Cortex of kidney (tissue), 1 donor: ENCODE measurements at places on chromosomes 11 and 22.

DNA sequence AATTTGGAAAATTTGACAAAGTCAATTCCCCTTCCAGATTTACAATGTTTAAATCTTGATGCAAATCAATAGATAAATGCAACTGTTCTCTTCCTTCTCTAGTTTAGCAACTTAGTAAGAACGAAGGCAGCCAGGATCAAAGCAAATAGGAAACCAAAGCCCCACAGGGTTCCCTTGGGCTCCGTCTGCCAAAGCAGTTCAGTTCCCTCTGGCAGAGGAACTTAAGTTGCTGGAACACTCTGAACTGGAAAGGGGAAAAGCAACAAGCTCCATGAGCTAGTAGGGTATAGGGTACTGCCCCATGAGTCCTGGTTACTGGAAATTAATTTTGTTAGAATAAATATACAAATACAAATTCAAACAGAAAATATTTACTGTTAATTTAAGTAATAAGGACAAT lies 91.3 kb downstream of the RELT start:
- DNase-seq, result no peak

DNA sequence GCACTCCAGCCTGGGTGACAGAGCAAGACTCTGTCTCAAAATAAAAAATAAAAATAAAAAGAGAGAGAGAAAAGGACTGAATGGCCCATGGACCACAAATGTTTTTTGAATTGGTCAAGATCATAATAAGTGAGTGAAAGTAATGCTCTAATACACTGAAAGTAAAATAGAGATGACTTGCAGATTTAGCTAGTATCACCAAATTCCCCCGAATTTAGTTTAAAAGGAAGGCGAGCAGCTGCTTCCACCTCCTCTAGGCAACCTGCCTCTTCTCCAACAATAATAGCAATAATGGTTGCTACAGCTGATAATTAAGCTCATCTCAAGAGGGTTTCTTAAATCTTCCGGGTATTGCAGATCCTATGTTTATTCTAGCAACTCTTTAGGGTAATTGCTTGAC lies 36.8 kb downstream of the CELF1 start:
- DNase-seq, result no peak

- no peak for DNase-seq
Measured at GRCh38 chr22:41229730-41230400, 10.9 kb downstream of the CHADL start.

DNA sequence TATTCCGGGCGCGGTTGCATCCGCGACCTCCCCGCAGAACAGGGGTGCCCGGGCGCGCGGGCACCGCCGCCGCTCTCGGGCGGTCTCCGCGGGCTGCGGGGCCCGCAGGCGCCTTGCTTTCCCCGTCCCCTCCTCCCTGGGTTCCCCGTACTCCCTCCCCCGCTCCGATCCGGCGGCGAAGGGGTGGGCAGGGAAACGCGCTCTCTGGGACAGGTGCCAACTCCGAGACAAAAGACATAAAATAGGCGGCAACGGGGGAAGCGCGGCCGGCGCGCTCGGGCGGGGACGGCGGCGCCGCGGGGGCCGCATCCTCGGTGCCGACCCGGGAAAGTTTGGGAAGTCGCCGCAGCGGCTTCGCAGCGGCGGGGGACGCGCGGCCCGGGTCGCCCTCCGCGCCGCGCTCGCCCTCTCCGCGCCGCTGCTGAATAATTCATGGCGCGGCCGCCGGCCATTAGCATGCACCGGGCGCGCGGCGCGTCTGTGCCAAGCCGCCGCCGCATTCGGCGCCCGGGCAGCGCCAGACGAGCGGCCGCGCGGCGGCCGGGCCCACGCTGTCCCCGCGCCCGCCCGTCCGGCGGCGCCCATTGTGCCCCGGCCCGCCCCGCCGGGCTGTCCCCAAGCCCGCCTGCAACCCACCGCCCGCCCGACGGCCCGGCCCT lies 78.7 kb upstream of the PPARA start:
- DNase-seq, result no peak

DNA sequence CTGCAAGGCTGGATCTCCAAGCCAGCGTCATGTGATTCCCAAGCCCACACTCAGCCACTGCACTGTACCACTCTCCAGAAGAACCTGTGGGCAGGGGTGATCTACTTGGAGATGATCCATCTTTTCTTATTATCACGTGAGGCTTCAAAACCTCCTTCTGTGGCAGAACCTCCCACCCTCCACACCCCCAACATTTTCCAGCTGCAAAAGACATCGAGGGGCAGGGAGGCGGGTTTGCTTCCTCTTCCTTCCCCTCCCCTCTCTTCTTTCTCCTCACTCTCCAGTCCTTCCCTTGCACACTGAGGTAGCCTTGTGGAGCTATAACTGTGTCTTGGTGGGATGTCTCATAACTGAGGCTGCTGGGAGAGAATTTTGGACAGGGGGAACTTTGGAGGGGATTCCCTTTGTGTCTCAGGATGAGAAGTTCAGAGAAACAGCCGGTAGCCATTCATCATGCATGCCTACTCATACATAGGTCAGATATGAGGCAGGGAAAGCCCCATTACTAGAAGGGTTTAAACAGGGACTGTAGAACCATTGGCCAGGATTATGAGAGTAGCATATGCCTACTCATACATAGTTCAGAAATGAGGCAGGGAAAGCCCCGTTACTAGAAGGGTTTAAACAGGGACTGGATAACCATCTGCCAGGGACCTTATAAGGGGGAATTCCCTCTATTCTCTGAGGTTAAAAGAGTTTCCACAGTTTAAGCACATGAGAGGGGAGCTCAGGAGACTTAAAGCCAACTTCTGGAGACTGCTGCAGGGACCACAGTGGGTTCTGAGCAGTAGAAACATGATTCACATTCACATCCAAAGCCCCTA lies 420.7 kb upstream of the CADM1 start:
- no peak for DNase-seq

DNA sequence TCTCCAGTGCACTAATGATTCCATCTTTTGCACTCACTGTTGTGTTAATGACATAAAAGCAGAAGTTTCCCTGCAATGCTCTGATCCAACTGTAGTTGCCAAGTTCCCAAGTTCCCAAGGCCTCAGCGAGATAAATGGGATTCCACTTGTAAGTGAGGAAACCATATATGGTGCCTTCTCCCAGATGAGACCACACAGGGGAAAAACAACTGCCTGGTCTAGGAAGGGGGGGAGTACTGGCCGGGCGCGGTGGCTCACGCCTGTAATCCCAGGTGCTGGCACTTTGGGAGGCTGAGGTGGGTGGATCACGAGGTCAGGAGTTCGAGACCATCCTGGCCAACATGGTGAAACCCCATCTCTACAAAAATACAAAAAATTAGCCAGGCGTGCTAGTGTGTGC lies 23.3 kb upstream of the RELA start:
- DNase-seq, result no peak

DNA sequence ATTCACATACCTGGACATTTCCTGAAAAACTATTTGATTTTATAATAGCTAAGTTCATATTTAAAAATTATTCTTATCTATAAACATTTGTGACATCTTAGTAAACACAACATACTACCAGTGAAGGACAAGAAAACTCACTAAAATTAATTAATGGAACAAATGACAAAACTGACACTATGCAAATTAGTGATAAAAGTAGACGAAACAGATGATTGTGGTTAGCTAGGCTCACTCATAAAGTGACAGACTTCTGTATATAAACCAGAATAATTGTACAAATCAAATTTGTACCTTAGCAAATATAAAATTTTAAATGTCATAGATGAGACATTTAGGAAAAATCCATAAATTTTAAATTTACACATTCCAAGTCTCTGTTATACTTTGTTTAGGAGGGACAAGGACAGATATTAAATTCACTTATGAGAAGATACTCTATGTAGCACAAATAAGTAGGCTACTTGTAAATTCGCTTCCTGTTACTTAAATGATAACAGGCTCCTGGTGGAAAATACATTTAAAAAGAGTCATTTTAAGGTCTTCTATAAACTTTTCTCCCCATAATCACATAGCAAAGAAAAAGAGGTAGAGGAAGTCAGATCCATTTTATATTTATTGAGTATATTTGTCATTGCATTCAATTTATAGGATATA lies 81.2 kb downstream of the KIF18A start:
- DNase-seq, result no peak

DNA sequence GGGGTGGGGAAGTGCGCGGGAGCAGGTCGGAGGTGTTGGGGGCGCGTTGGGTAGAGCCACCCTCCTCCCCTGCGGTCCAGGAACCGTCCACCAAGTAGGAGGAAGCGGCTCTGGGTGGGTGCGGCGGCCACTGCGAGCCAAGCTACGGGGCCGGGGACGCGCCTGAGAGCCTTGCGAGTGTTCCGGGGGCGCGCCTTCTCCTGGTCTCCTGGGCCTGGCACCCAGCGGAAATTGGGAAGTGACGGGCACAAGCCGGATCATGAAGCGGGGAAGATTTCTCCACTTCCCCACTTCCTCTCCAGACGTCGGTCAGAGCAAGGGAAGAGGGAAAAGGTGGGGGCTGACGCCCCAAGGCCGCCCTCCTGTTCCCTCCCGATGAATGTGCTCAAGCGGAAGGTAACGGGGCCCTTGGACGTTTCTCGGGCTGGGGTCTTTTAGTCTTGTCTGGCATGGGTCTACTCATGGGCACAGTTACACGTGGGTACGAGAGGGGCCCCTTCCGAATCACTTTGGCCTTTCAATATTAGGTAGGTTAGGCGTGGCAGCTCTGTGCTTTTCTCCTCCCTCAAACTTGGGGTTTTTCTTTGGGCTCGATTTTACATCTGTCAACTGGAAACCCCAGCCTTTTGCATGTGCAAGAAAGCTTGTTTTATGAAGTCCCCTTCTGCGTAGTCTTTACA lies 865 bp downstream of the RBM14 start:
- DNase-seq, result no peak

GRCh38 chr11:112178936-112179335 lies 3.6 kb downstream of the BCO2 start:
- DNase-seq, result no peak

GRCh38 chr22:24985826-24986214 lies 33.3 kb downstream of the KIAA1671 start:
- DNase-seq, result no peak

DNA sequence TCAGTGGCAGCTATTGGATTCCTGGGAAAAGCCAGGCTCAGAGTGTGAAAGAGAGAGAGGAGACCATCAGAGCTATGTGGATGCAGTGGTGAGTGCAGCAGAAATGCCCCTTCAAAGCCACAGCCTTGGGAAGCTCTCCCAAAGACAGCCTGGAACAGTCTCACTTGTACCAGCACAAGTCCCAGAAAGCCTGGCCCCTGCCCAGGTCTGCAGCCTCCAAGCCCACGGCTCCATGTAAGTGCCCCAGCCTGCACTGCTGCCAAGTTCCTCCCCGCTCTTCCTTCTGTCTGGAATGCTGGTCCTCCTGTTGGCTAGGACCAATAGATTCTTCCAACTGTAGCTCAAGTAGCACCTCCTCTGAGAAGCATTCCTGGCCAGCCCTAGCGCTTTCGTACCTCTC lies 539.7 kb downstream of the MIAT start:
- DNase-seq, result no peak

GRCh38 chr11:50075856-50076255 lies 43.2 kb downstream of the OR4C45 start:
- no peak for DNase-seq

- no peak for DNase-seq
Measured at GRCh38 chr22:40000171-40000570, 5.4 kb downstream of the FAM83F start.

- no peak for DNase-seq
Measured at GRCh38 chr11:65917077-65917433, 1.8 kb downstream of the C11orf68 start.

DNA sequence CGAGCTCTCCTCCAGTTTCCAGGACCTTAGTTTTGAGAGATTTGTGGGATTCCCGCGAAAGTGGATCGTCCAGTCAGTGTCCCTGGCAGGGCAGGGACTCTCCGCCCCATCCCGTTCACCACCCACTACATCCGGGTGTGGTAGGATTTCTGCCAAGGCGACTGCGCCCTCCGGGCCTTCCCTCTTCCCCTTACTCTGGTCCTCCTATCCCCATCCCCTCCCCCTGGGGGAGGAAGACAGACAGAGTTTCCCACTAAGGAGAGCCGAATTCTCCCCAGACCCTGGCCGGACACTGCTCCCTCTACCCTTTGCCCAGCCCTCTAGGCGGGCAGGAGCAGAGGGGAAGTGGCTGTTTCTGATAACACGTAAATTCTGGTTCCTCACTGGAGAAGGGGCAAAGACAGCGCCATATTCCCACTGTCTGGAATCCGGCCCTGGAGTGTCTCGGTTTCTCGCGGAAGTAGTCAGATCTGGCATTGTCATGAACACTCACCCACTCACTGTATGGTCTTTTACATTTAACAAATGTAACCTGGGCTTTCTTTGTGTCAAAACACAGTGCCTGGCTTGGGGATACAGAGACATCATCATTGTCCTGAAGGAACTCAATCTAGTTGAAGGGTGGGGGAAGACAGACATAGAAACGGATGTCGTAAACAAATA lies 1.1 kb upstream of the NECTIN1 start:
- DNase-seq, result no peak

DNA sequence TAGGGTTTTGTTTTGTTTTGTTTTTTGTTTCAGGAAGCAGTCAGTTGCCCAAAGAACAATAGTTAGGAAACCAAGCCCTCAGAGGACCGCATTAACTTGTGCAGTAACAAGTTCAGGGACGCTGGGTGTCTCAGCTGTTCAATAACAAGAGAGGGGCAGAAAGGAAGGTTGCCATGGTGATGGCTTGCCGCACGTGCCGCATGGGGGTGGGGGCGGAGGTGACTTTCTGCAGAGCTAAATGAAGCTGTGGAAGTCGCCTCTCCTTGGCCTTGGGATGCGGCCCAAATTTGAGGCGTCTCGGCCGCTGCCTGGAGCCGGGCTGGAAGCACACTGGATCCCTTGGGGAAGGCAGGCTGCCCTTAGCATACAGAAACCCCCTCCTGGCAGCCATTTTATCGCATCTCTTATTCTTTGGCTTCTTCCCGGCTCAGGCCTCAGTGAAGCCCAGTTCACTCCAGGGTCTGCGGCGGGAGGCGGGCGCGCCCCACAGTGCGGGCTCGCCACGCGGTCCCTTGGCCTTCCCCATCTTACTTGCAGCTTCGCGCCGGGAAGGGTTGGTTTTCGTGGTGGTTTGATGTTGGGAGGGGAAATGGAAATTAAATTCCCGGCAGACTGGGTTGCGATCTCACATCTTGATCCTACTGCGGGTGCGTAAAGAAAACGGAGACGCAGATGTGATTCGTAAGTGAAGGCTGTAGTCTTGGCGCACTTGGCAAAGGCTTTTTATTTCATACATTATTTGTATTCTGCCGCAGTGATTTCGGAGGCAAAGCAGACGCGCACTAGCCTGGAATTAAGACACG lies 94.3 kb downstream of the SLC17A6 start:
- DNase-seq, result no peak

- no peak for DNase-seq
Measured at GRCh38 chr11:107931206-107931605, 3.0 kb downstream of the RAB39A start.

- DNase-seq, result no peak
Measured at GRCh38 chr11:63572026-63572688, 9.0 kb upstream of the PLAAT2 start.

DNA sequence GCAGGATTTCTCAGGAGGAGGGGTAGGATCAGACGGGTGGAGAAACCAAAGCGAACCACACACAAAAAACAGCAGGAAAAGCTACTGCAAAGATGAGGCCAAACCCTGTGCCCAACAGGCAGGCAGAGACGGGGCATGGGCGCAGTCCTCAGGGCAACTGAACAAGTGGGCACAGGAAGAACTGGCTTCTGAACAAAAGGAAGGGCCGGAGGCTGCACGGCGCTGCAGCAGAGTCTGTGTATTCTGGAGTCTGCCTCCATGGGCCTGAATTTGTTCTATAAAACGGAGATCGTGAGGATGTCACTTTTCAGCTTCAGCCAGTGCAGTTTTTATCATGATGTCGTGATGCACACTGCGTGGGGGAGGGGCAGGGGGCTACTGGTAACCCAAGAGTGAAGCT lies 1026.0 kb downstream of the TBC1D22A start:
- DNase-seq, result no peak
